ENCODE measurements at places on chromosomes 11 and 22.

- H3K4me1 ChIP-seq = no peaks in the 10 kb centered on the region
- no peak for DNase-seq
- no peak overlapping the region for H3K4me3 ChIP-seq
- H3K36me3 ChIP-seq = no peaks in the 10 kb centered on the region
- no peak overlapping the region for H3K27ac ChIP-seq
These were observed 116.1 kb downstream of the PKNOX2 start for GRCh38 chr11:125280646-125281045.

GRCh38 chr22:36350751-36351594 is 36.8 kb downstream of the MYH9 start:
- H3K4me1 ChIP-seq = peaks cover 61% of the 10 kb centered on the region
- H3K27me3 ChIP-seq = no peaks in the 10 kb centered on the region
- H3K27ac ChIP-seq = peak overlapping the region; percentile 92

GRCh38 chr11:44112091-44112821 is 16.8 kb downstream of the EXT2 start:
- no peak overlapping the region for H3K27ac ChIP-seq
- H3K4me3 ChIP-seq = no peak overlapping the region
- no peaks in the 10 kb centered on the region for H3K27me3 ChIP-seq
- no peaks in the 10 kb centered on the region for H3K4me1 ChIP-seq
- H3K36me3 ChIP-seq = no peaks in the 10 kb centered on the region

- H3K27ac ChIP-seq = no peak overlapping the region
- no peak for DNase-seq
- no peak overlapping the region for H3K4me3 ChIP-seq
These were observed 19.3 kb downstream of the ZC3H12C start for GRCh38 chr11:110112457-110112856.

DNA sequence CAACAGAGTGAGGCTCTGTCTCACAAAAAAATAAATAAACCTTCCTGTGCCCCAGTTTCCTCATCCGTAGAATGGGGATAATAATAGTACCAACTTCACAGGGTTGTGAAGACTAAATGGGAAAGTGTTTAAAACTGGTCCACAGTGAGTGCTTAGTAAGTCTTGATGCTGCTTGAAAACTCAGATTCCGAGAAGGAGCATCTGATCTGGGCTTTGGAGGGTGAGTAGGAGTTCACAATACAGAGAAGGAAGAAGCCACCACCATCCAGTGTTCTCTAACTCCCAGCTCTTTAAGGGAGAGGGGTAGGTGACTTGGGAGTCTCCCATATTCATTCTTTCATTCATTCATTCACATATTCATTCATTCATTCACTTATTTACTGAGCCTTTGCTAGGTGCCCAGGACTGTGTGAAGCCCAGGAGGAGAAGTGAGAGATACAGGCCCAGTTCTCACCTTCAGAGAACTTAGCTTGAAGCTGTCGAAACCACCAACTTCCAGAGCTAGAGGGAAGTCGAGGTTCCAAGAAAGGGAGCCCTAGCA is 17.7 kb downstream of the CYTH4 start:
- no peaks in the 10 kb centered on the region for H3K4me1 ChIP-seq
- H3K27ac ChIP-seq = no peak overlapping the region
- H3K27me3 ChIP-seq = no peaks in the 10 kb centered on the region
- DNase-seq = no peak
- H3K36me3 ChIP-seq = no peaks in the 10 kb centered on the region

DNA sequence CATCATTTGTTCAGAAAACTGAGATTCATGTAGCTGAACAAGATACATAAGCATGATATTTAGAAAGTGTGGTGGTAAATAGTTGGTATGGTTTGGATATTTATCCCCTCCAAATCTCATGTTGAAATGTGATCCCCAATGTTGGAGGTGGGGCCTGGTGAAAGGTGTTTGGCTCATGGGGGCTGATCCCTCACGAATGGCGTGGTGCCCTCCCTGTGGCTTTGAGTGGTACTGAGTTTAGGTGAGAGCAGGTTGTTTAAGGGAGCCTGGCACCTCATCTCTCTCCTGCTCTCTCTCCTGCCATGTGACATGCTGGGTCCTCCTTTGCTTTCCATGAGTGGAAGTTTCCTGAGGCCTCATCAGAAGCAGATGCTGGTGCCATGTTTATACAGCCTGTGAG is 48.1 kb downstream of the NXPE1 start:
- no peak overlapping the region for H3K27ac ChIP-seq
- no peak for DNase-seq
- no peak overlapping the region for H3K4me3 ChIP-seq
- H3K4me1 ChIP-seq = no peaks in the 10 kb centered on the region
- H3K36me3 ChIP-seq = no peaks in the 10 kb centered on the region

DNA sequence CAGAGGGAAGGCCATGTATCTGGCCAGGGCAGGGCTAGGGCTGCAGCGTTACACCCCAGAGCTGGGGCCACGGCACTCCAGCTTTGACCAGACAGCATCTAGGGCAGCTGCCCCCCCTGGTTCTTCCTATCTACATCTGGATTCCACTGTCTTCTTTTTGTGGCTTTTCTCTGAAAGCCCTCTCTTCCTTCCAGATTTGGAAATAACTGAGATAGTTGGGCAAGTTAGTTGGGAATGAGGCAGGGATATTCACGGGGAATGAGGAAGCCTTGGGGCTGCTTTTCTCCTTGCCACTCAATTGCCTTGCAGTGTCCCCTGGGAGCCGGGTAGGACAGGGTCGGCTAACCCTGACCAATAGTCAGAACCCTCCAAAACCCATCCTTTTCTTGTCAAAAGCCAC is 26.8 kb downstream of the CLMP start:
- H3K27ac ChIP-seq = no peak overlapping the region
- H3K27me3 ChIP-seq = no peaks in the 10 kb centered on the region
- DNase-seq = no peak

Data from breast epithelium (tissue), 4 donors.